ENCODE measurements at places on chromosomes 3 and 15. TPM values are rescaled to one million over a fixed set of nuclear protein-coding genes. Genes with fewer than 3 reads are reported as not detected.

Gene SEMA3F
- 0.27 TPM for total RNA-seq

Gene IL12A
- 4.3 TPM for total RNA-seq

Gene SH2D7
- total RNA-seq: not detected

Gene PRICKLE2
- total RNA-seq: 1.4 TPM

Gene TMEM158
- not detected for total RNA-seq

Gene DNAH1
- total RNA-seq: 47.2 TPM

Gene SKOR1
- total RNA-seq: 0.32 TPM

Gene MORC1
- not detected for total RNA-seq

Gene ADAMTSL3
- not detected for total RNA-seq
